ENCODE measurements at places on chromosomes 11 and 22. TPM values are rescaled to one million over a fixed set of nuclear protein-coding genes. Genes with fewer than 3 reads are reported as not detected.

SIK3 gene
- total RNA-seq = 20.6 TPM

IGLL1 gene
- not detected for total RNA-seq

OR52I1 gene
- not detected for total RNA-seq

RAG1 gene
- total RNA-seq = 1.2 TPM

C11orf21 gene
- not detected for total RNA-seq

KDM4F gene
- not detected for total RNA-seq

PATE2 gene
- total RNA-seq = not detected

TRIM6 gene
- total RNA-seq = 5.6 TPM

SOX10 gene
- total RNA-seq = not detected

CNGA4 gene
- not detected for total RNA-seq

OR6T1 gene
- total RNA-seq = not detected

GLYATL2 gene
- not detected for total RNA-seq

PYGM gene
- total RNA-seq = 0.39 TPM

PAMR1 gene
- not detected for total RNA-seq

AQP11 gene
- total RNA-seq = 0.22 TPM

GAL3ST1 gene
- not detected for total RNA-seq

SLC22A6 gene
- not detected for total RNA-seq

NRGN gene
- total RNA-seq = 33.5 TPM

MIAT gene
- 0.53 TPM for total RNA-seq

PKDREJ gene
- not detected for total RNA-seq

DBX1 gene
- total RNA-seq = not detected

CARNS1 gene
- total RNA-seq = 0.35 TPM

MRGPRE gene
- total RNA-seq = not detected

Data from endothelial cell of umbilical vein (primary cell).